Stimulated activated CD8-positive, alpha-beta memory T cell treated with anti-CD3 and anti-CD28 coated beads, Interleukin-4, amount 100 ng/mL, for 24 hours (primary cell): ENCODE measurements at places on chromosomes 6 and 20.

DNA sequence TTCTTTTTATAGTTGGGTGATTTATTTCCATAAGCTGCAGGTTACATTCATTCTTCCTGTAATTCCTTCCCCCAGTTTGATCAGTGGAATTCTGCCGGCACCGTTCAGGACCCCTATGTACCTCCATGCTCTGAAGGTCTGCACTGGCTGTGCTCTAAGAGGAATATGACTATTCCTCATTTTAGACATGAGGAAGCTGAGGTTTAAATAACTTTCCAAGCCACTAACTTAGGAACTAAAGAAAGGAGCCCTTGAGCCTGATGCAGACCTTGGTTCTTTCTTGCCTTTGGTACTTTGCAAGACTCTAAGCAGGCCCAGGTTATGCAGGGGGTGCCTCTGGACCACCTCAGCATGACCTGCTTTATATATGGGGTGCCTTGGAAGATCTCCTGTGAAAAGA, 318.5 kb downstream of the QKI start:
- no peak for DNase-seq

DNA sequence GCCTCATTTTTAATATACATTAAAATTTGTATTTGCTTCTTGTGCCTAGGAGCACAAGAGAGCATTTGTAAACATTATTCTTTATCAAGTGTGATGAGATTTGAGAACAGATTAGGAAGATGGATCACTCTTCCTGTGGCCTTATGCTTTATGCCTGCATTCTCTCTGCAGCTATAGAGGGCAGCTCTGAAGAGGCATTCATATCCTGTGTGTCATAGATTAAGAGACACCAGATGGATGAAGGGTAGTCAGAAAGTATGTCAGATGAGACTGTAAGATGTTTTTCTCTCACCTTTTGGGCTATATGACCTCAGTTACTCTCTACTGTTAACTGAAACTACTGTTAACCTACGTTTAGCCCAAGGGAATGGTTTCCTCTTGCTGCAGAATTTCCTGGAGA, 61.4 kb downstream of the DNAH8 start:
- no peak for DNase-seq

GRCh38 chr6:41581381-41581991, 35.3 kb downstream of the FOXP4 start:
- DNase-seq, result no peak

DNA sequence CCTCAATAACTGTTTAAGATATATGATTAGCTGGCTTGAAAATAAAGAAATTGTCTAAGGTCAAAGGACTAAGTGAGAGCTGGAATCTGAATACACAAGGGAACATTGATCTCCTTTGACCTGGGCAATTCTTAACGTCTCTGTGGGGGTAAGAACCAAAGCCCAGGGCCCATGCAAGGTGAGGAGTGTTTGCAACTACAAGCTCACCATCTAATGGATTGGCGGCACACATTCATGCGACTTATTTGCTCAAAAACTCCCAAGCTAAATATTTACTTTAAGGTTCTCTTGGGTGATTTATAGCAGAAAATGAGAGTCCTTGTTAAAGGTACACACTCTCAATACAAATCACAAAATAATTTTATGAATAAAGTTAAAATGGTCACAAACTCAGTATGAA, 392.0 kb upstream of the FLRT3 start:
- DNase-seq, result no peak

DNA sequence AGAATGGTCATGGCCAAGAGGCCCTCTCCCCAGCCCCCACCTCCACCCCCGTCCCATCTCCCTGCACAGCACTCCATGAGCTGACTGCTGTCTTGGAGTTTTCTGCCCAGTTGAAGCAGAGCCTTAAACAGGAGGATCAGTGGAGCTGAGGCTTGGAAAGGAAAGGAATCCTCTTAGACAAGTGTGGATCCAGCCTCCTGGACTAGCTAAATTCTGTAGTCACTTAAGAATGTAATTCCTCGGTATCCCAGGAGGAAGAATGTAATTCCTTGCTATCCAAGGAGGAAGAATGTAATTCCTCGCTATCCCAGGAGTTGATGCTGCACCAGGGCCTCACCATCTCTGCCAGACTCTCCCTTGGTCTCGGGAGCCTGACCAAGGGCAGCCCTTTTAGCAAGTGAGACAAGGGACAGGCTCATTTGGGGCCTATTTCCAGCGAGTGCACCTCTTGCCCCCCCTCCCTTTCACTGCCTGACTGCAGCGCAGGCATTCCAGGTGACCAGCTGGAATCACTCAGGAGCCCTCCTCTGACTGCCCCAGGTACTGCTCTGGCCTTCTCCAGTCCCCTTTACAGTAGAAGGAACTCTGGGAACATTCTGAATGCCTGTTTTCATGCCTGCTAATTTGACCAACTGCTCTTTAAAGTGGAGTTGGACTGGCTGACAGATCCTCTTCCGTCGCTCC, 76.2 kb downstream of the TCP11 start:
- no peak for DNase-seq

DNA sequence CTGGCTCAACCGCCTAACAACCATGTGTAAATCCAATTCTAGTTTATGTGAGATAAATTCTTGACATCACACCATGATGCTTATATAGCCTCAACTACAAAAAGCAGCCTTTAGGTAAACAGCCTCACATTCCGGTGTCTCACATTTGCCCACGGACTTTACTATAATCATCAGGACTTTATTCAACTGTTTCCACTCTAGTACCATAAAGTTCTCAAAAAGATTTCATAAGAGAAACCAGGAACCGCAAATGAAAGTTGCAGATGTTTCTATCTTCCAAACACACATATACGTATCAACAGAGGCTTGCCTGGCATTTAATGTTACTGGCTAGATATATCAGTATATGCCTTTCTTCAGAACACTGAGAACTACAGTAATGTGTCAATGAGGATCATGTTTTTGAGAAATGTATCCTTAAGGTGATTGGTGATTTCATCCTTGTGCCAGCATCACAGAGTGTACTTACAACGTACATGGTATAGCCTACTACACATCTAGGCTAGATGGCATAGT, 80.0 kb downstream of the EPB41L2 start:
- no peak for DNase-seq

DNA sequence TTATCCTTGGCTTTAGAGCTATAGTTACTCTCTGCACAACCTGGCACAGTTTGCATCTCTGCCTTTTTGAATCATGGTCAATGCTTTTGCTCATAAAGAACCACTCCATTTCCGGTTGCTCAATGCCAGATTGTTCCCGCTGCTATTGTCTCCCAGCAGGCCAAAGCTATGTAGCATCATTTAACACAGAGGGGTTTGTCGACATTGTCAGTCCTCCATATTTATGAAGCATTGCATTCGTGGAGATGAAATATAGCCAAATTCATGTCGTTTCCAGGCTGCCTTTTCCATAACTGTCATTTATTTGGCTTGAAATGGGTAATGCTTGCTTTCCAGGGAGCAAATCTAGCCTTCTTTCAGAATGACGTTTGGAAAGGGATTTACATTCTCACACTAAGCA, 598.8 kb downstream of the EPHA7 start:
- DNase-seq, result no peak

DNA sequence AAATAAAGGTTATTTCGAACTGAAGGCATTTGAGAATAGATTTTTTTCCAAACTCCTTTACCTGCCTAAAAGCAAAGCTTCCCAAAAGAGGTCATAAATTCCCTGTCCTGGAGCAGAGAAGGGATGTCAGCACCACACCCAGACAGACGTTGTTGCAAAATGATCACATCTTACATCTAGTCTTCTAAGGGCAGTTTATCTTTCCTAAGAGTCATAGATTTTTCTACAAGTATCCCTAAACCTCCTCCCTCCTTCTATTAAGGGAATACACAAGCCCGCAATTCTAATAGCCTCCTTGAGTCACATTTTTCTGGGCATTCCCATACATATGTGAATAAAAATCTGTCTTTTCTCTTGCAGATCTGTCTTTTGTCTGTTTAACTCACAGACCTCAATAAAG, 20.6 kb upstream of the AKAP12 start:
- no peak for DNase-seq

DNA sequence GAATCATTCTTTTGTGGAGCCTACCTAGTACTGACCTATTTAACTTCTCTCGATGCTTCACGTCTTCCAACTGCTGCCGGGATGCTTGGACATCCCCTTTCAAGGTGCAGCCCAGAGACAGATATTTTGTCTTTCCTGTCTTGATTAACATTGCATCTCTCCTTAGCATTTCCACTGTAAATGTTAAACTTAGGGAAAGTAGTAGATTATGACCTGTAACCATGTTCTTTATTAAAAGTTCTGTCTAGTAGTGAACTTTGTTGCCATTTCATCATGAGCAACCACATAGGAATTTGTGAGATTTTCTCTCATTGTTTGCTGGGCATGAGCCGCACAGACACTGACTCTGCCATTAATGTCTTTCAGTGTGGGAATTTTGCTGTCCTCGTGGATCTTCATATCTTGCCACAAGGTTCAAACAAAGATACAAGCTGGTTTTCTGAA, 117.9 kb downstream of the JAG1 start:
- DNase-seq, result no peak

DNA sequence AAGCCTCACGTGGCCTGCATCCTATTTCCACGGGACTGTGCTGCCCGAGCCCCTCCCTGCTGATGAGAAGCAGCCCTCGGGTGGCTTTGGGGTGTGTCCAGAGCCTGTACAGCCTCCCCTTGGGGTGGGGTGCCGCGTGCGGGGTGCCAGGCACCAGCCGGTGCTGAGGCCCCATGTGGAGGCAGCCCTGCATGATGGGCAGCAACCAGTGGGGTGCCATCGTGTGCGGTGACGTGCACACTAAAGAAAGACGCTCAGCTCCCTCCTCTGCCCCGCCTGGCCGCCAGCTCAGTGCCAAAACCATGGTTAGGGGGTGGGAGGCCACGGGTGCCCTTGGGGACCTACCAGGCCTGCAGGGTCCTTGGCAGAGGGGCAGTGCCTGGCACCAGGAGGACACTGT, 26.2 kb downstream of the NTSR1 start:
- DNase-seq, result no peak

DNA sequence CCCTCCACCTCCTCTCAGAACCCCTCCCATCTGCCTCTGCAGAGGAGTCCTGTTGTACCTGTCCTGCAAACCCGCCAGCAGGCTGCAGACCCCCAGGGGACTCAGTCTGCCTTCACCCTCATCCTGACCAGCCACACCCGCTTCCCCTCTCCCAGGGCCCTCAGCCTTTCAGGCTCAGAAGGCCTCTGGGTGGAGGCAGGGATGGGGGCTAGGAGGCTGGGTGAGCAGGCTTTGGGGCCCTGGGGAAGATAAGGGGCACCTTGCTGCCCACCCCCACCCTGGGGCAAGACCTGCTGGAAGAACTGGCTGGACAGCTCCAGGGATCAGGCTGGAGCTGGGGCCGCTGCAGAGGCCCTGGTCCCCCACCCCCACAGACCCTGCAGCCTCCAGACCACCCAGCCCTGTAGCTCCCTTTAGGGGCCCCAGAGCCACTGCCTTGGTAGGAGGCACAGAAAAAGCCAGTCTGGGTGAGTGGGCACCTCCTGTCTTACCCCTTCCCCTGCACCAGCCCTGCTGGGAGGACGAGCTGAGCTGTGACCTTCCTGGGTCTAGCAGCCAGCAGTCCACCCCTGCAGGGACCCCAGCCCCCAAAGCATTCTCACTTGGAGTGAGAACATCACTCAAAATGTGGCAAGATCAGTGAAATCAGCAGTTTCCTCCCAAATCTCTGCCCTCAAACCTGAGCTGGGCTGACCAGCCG, 5.2 kb downstream of the TEAD3 start:
- DNase-seq, result no peak

DNA sequence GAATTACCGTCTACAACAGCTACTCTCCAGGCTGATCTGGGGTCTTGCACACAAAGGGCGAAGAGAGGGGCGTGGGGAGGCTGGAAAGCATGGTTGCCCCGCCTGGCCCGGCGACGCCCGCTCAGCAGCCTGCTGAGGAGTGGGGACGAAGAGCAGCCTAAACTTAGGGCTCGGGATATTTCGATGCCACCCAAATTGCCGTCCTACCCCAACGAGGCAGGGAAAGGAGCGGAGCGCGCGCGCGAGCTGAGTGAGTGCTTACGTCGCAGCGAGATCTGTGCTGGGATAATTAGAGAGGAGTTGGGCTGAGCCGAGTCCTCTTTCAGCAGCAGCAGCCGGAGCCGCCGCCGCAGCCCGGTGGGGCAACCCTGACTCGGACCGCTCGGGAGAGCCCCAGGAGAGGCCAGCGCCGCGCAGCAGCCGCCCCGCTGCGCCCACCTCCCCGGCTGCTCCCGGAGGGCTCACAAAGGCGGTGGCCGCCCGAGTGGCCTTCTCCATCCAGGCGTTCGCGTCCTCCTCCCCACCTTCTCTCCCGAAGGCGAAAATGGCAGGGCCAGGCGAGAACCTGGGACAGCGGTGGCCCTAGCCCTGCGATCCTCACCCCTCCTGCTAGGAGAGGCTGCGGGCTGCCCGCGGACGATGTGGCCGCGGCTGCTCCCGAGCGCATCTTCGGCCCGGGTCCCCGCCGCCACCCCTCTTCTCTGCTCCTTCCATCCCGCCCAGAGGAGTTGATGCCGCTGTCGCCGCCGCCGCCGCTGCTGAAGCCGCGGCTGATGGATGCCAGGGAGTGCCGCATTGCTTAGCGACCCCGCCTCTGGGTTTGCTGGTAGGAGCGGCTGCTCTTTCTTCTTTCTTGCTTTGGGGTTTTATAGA, at the start of gene CLVS2:
Gene CLVS2 (plus strand): TSS at position 315 of the 873 bp plus-strand sequence. CDS start 1,543 bp downstream, outside the sequence.
- no peak for DNase-seq

DNA sequence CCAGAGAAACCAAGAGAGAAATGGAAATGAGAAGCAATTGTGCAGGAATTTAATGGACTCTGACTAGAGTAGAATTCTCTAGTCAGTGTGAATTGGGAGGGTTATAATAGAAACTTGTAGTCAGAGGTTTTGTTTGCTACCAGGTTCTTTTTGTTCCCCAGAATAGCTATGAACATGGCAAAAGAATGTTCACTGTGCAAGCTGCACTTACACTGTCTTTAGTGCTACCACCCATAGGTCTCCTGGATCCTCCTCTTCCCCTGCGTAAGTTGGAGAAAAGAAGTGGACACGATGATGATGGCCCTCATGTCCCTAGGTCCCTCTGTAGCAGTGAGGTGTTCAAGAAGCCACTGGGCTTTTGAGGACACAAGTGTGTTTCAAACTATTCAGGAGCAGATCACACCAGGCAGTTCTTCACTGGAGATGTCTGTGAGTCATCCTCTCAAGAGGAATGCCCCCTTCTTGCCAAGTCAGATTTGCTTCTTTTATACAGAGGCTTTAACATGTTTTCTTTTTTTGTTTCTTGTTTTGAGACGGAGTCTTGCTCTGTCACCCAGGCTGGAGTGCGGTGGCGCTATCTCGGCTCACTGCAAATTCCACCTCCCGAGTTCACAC, 47.6 kb upstream of the SMIM8 start:
- no peak for DNase-seq

- no peak for DNase-seq
Observed at GRCh38 chr20:35226126-35226883, at the start of gene MMP24. Gene MMP24 (plus strand): TSS chr20:35226690. CDS start chr20:35226739, 49 bp downstream.

GRCh38 chr6:71404145-71404966, 115.7 kb downstream of the OGFRL1 start:
- no peak for DNase-seq
